Suppressor macrophage treated with lipopolysaccharide for 4 hours (primary cell): ENCODE measurements at places on chromosomes 2 and 18.

DNA sequence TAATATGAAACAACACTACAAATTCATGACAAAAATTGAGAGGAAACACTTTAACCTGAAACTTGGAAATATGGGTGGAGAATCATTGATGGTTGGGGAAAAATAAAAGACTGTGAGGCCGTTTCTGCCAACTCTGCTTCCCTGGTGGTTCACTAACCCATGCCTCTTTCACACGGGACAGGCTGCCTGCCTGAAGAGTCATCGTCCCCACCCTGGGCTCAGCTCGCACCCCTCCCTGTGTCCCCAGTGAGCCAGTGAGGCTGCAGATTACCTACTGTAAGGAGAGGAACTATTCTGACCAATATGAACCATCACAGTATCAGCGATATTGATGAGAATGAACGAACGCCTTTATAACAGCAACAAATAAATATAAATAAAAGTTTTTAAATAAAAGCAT, 357.8 kb upstream of the CDH20 start:
- DNase-seq: no peak

- no peak for DNase-seq
Observed at GRCh38 chr2:107263628-107264027, 377.7 kb upstream of the ST6GAL2 start.

DNA sequence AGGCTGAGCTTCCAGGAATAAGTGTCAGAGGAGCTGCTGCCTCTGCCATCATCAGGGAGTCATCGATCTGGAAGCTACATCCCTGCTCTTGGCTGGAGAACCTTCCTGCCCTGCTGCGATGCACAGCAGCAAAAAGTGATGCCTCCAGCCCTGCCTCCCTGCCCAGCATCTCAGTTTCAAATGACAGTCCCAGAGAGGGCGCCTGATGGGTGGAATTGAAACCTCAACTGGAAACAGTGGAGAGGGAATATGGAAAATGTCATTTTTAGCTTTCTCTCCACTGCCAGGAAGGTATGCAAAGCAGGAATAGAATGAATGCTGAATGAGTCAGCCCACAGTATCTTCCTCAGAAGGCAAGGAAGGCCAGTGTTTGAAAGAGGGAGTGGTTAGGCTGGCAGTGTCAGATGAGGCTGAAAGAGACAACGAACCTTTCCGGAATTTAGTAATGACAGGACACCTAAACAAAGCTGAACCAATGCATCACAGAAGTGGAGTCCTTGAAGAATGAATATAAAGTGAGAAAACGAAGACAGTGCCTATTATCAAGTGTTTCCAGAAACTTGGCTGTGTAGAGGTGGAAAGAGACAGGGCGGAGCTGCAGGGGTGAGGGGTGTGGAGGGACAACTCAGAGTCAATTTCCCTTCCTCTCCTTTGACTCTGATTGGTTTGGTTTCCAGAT, 153.9 kb upstream of the NDUFV2 start:
- peak; percentile 31 for DNase-seq

- peak; percentile 85 for DNase-seq
Observed at GRCh38 chr2:205731583-205731981, 49.3 kb downstream of the NRP2 start.

DNA sequence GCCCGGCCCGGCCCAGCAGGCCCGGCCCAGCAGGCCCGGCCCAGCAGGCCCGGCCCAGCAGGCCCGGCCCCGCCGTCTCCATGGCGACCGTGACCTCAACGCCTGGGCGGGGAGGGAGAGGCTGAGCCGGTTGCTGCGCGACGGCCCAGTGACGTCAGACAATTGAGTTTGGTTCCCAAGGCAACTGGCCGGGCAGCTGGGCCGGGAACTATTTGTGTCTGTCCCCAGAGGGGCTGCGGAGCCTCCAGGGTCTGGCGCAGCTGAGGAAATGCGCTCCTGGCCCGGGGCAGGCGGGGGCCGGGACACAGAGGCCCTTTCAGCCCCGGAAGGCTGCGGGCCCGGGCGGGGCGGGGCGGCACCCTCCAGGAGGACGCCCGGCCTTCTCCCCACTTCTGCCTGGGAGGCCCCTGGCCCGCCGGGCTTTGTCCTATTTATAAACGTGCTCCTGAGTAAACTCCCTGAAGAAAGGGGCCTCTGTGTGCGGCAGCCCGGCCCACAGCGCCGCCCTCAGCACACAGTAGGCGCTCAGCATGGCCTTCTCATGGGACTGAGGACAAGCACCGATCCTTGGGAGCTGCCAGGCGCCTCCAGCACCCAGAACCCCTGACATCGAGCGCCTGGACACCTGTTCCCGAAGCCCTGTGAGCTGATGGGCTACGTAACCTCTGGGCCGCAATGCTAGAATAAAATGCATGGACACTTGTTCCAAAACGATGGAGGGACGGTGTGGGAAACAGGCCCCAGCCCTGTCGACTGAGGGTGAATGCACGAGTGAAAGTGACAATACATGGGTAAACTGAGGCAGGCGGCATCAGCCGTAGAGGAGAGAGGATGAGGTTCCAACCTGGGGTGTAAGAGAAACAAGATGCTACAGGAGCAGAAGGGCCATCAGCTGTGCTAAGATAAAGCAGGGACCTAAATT, 12.3 kb downstream of the TEX44 start:
- DNase-seq: peak; percentile 99

- no peak for DNase-seq
Observed at GRCh38 chr2:43568228-43568627, 27.6 kb downstream of the THADA start.

GRCh38 chr2:199804831-199805230, 46.2 kb downstream of the FTCDNL1 start:
- DNase-seq: no peak

DNA sequence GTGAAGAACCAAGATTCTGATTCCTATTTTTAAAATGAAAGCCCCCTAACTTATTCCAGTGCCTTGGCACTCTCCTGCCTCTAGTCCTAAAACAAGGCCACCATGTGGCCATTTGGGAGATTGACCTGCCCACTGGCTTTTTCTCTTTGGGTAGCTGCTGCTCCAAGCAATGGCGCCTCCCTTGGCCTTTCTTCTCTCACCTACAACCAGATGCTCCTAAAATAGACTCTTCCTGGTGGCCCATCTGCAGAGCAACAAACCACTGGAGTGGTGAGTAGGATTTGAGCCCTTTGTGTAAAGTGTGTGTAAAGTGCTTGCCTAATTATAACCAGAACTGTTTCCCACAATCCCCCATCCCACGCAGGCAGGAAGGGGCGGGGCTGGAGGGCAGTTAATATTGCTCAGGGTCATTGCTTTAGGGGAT, 114.2 kb downstream of the FHOD3 start:
- DNase-seq: no peak

DNA sequence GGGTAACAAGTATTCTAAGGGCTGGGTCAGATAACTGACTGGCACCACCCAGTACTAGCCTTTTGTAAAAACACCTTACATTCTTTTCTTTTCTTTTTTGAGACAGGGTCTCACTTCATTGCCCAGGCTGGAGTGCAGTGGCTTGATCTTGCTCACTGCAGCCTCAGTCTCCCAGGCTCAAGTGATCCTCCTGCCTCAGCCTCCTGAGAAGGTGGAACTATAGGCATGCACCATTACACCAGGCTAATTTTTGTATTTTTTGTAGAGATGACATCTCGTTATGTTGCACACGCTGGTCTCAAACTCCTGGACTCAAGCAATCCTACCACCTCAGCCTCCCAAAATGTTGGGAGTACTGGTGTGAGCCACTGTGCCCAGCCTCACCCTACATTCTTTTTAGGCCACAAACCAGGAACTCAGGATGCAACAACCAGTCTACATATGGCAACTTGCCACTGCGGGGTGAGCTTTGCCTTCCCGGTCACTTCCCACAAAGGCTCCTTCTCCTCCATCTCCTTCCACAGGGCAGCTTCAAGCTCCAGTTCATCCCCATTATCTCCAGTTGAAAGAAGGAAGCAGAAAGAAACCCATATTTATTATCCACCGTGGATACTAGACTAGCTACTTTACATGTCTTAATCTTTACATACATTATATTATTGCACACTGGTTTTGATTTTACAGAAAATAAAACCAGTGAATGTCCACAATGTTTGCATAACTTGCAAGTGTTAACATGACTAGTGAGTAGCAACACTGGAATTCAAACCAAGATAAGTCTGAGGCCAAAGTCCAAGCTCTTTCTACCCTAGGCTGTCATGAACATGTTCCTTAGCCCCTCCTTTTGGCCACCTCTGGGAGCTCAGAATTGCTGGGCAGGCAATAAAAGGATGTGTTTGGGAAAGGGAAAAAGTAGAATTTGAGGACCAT, 23.7 kb upstream of the AP1S3 start:
- no peak for DNase-seq

DNA sequence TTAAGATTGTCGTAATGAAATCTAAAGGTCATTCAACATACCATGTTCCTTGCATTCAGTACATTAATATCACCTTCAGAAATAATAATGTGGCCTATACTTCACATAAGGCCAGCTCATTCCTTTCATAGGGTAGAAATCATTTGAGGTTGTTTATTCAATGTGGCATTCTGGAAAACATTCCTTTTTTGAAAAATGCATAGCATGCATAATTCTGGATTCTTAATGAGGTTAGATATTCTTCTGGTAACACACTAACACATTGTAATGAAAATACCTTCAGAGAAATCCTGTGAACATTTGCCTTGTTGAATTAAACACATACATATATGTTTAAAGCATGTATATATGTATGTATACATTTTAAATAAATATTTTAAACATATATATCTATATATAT, 204.6 kb upstream of the KCNH7 start:
- DNase-seq: no peak

GRCh38 chr18:3472681-3473544, 22.9 kb downstream of the TGIF1 start:
- DNase-seq: peak; percentile 24

DNA sequence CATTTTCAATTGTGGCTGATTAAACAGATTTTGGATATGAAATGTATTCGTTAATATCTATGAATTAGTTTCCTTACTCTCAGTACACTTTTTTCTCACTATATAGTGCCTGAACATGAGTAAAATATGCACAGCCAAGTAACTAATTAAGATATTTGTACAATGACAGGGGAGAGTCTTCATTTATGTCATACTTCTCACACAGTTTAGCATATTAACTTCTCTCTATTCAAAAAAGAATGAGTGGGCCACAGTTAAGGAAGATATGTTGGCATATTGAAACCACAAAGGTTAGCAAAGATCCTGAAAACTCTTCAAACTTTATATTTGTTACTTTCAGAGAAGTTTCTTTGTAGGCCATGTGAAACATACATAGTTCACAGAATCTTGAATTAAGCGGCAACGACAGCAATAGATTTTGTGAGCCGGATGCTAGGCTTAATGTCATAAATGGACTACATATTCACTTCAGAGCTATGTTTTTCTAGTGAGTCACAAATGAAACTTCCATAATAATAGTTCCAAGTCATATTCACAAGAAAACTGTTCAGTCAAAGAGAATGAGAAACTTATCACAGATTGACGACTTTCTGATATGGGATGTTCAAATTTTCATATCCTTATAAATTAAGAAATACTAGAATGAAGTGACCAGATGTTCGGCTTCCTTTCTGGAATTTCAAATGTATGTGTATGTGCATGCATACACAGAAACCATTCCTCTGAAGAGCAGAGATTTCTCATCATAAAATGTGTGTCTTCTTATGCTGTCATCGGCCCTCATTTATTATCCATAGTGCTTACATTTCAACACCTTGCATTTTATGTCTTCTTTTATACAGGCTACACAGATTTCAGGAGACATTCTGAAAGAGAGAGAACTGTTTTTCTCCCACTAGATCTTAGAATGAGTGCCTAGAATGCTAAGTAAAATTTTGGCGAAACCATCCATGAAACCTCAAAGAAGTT, 584.0 kb downstream of the SATB2 start:
- DNase-seq: no peak

DNA sequence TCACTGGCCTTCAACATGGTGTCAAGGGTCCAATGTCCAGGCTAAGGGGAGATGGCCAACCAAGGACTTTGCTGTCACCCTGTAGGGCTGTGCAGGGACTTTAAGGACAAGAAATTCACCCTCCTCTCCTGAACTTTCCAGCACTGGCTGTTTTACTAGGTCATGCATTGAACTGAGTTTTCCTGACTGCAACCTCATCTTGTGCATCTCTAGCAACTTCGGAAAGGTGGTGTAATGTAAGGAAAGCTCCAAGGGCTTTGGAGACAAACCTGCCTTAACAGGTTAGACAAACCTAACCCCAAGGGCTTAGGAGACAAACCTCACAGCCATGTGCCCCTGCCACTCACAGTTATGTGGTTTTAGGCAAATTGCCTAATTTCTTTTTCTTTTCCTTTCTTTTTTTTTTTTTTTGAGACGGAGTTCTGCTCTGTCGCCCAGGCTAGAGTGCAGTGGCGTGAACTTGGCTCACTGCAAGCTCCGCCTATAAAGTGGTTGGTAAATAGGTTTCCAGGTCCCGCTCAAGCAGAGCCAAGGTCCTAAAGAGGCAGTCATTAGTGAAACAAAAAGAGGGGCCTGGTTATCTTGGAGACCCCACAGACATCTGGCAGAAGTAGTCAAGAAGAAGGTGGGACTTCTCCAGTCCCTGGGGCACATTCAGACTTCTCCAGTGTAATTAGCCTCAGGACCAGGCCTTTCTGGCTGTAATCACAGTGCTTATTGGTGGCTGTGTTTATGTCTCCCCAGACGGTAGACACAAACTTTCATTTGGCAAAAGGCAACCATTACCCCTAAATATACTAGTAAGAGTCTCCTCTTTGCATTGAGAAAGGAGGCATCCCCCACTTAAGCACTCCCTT, 37.6 kb upstream of the PMAIP1 start:
- no peak for DNase-seq

DNA sequence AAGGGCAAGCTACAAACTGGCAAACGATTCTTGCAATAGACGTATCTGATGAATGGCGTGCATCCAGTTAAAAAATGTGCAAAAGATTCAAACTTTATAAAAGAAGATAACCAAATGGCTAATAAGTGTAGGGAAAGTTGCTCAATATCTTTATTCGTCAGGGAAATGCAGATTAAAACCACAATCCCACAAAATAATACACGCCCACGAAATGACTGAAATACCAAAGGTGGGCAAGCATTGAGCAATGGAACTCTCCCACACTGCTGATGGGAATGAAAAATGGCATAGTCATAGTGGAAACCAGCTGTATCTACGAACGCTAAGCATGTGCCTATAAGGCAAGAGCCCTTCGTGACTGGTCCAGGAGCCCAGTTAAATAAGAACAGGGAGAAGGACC, 168.6 kb upstream of the SIX2 start:
- peak; percentile 39 for DNase-seq

DNA sequence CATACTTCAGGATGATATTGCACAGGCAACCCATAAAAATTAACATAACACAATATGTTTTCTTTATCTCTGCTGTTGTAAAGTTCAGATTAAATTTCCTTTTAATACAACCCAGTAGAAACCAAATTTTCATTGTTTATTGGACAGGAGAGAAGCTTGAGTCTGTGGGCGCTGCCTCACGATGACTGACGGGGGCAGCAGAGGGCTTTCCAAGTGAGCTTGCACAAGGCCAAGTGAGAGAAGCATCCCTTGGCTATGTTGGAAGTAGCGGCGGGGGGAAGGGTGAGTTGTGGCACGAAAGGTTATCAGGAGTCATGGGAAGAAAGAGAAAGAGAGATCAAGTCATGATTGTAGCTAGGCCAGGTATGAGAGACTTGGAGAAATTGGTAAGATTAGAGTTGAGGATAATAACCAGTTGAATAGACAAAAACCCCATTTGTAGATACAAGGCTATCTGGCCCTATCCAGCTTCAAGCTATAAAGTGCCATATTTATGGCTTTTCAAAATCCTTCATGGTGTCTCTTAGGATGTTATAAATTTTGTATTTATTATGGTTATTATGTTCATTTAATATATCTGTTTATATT, 413.7 kb upstream of the FAM98A start:
- peak; percentile 18 for DNase-seq

GRCh38 chr2:127014630-127015029, 92.3 kb downstream of the BIN1 start:
- peak; percentile 82 for DNase-seq
